ENCODE measurements at places on chromosomes 6 and 20.

DNA sequence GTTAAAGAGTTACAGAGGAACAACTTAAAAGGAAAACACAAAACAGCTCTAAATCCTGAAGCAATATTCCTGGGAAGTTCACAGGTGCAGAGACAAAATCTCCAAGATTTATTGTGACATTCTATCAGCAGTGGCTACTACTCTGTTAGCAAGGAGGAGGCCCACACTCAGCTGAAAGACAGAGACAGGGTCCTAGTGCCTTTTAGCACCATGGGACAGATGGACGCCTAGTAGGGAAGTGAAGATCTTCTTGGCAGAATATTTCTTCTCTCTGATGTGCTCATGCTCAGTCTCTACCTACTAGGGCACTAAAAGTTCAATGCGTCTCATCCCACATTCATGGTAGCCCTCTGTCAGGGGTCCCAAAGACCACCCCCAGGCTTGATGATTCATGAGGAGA lies 133.4 kb downstream of the LAMP5 start:
- no peak for DNase-seq

- DNase-seq, result no peak
Observed at GRCh38 chr6:79413562-79414002, 123.6 kb downstream of the LCA5 start.

DNA sequence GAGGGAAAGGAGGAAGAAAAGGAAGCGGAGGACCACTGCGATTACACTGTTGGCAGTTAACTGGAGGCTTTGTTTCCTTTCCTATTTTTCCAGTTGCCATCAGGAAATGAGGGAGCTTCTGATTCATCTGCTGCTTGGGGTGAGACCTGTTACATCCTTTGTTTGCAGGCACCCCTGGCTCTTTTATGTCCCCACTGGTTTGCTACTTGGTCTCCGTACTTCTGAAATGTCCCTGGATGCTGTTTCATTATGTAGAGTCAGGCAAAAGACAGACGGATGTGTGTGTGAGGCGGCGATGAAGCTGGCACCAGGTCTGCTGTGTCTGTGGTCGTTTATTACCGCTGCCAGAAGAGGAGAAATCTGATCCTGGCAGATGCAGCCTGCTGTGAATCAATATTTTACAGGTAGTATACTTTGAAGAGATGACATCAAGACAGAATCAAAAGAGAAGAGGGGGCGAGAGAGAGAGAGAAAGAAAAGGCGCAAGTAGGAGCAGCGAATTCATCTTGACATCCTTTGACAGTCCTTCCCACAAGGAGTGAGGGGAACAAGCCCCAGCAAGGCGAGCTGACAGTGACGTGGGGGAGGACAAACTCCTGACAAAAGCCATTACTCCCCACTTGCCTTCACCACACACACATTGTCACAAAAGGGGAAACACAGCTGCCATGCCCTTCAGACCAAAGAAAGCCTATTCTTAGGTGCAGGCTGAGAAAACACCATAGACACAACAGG lies 145.9 kb upstream of the FBXL4 start:
- no peak for DNase-seq

GRCh38 chr6:139784222-139784769 lies 409.8 kb upstream of the CITED2 start:
- DNase-seq, result no peak

DNA sequence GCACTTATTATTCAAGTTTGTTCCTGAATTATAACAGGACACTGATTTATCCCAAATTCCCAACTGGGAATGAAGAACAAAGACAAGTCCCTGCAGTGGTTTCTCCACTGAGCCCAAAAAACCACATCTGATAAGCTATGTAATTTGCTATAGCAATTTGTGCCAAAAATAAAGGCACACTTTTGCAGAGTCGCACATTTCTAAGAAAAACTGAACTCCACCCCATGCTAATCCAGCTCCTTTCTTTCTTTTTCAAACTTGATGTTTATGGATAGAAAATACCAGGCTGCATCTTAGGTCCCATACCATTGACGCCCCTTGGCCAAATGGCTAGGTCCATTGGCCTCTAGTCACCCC lies 170.2 kb upstream of the CITED2 start:
- DNase-seq, result no peak

- DNase-seq, result no peak
Observed at GRCh38 chr20:39170896-39171463, 208.8 kb downstream of the DHX35 start.

DNA sequence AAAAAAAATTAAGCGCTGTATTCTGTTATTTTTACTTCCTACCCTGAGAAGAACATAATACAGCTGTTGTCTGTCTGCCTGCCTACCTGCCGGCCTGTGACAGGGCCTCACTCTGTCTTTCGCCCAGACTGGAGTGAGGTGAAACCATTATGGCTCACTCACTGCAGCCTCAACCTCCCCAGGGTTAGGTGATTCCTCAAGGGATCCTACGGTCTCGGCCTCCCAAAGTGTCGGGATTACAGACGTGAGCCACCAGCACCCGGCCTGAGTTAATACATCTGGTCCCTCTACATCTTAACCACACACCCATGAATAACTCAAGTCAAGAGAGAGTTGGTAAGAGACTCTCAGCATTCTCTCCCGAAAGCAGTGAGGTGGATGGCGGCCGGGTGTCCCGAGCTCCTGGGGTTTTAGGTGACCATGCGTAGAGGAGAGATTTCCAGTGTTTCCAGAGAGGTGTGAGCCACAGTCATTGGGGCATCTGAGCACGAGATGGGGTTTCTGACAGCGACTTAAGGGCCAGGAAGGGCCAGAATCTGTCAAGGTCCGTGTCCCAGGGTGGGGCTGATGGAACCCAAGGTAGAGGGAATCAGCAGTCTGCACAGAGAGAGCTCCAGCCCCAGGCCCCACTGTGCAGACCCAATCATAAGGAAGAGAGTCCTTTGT lies 1954.4 kb upstream of the DEFB115 start:
- no peak for DNase-seq

DNA sequence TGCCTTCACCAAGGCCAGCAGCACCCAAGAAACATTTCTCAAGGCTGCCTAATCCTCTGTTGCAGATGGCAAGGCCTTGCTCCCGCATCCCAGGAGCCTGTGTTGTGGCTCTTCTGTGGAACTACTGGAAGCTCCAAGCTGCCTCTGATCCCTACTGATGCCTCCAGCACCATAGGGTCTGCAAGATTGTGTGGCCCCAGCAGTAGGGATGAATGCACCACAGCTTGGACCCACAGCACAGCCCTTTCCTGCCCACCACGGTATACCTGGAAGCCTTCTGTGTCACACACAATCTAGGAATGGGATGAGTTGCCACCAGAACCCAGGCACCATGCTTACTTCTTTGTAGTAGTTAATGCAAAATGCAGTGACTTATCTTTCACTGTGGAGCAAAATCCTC lies 291.1 kb upstream of the FOXQ1 start:
- no peak for DNase-seq

DNA sequence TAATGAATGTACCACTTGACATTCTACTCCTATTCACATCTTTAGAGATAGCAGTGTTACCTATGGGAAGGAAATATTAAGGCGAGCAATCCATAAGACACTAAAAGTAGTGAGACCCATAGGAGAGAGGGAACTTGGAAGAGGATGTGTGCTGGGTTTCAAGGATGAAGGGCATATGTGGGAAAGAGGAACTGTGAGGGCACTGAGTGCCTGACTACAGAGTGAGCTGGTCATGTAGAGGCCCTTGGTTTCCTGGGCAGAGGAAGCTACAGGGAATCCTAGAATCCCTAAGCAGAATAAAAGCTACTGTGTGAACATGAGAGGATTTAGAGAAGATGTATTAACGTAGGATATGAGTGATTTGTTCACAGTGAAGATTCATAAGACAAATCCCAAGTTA lies 262.8 kb downstream of the FARS2 start:
- DNase-seq, result no peak

- no peak for DNase-seq
Observed at GRCh38 chr6:90765895-90766294, 179.0 kb upstream of the MAP3K7 start.

DNA sequence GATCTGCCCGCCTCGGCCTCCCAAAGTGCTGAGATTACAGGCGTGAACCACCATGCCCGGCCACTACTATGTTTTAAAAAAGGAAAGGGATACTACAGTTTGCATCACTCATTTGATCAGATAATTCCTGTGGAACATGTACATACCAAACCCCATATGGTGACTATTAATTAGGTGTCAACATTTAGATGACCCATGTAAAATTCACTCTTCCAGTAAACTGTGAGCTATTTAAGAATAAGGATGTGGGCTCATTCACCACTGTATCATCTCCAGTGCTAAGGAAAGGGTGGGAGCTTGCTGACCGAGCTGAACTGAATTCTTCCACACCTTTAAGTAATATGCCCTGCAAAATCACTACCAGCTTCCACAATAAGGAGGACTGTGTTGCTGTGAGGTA lies 127.5 kb downstream of the BTBD9 start:
- no peak for DNase-seq

DNA sequence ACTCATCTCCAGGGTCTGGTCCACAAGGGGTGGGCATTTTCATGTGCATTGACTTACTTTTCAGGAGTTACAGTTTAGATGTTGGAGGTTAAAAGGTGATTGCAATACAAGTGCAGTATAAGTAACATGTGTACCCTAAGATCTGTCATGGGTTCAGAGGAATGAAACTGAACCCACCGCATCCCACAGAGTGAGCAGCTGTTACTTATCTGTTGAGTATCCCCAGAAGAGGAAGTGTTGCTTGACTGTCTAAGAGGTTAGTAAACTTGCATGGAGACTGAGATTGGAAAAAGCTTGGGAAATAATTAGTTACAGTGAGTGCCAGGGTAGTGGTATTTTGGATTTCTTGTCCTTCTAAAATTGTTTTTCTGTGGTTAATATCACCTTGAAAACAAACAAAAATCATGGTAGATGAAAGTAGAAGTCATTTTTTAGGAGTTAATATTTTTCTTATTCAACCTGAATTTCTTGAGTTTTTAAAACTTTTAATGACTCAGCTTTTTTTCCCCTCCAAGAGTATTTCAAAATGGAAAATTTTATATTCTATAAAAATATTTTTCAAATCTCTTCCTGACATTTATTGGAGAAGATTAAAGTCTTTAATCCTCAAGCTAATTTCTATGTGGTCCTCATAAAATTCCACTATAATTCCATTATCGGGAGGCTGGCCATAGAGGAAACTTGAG lies 306.1 kb downstream of the ZNF217 start:
- DNase-seq, result no peak

GRCh38 chr20:53208110-53208832 lies 236.1 kb downstream of the TSHZ2 start:
- DNase-seq, result no peak

- no peak for DNase-seq
Observed at GRCh38 chr6:1439349-1439748, 50.0 kb downstream of the FOXF2 start.

DNA sequence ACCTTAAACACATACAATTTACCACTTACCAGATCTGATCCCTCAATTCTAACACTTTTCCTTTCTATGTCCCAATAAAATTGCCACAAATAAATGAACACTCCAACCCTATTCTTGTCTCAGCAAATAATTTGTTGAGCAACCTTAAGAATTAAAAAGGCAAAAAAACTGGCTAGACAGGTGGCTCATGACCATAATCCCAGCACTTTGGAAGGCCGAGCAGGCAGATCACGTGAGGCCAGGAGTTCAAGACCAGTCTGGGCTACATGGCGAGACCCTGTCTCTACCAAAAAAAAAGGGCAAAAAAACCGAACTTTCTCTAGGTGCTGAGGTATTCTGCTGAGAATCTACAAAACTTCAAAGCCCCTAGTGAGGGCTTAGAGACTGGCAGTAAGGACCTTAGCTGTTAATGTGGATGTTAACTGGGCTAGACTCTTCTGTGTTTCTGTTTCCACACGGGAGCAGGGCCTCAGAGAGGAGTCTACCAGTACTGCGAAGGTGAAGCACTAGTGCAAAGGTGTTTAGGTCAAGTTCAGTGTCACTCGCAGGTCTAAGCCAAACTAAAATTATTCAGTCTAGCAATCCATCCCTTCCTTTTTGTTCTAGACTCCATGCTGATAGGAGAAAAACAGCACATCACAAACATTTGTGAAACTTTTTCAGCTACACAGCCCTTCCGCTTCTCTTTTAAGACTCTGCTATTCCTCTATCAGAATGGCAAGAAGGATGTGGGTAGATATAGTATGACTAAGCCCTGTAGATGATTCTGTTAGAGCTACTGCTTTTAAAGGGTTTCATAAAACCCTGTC lies 2.6 kb downstream of the FASTKD5 start:
- no peak for DNase-seq
